ENCODE measurements at places on chromosomes 1 and 21.

DNA sequence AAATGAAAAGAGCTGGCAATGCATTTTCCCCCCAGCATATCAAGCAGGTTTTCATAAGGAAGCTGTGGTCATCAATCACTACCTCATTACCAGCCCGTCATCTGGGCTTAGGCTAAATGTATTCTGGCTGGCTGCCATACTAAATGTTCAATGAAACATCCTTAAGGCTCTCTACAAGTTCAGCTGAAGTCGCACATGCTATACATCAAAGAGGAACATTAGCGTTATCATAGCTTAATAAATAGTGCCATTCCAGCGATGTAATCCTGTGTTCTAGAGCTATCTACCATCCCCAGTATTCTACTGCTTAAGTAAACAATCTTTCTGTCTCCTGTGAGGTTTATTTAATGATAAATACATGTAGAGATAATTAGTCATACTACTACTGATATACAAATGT is 288.8 kb downstream of the DPYD start:
- DNase-seq, result peak; percentile 27

GRCh38 chr1:41102653-41103052 is 81.1 kb upstream of the SLFNL1 start:
- DNase-seq, result no peak

DNA sequence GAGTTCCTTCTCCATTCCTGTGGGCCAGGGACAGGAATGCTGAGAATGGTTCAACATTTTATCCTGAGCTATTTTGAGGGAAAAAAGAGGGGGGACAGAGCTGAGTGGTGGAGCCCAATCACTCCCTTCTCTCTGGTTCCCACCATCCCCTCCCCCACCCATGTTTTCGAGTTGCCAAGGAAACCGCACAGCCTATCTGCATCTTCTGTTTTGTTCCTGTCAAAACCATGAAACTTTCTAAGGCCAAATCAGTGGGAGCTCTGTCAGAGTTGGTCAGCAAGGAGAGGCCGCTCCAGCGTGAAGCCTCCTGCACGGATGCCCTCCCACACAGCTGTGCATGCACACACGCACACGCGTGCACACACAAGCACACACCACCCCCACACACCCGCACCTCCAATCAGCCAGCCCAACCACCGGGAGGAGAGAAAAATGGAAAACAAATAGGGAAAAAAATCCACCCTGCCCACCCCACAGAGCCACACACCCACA is 54.5 kb upstream of the ATP2B4 start:
- no peak for DNase-seq

- DNase-seq, result no peak
These were observed 104.4 kb upstream of the KCNK1 start for GRCh38 chr1:233509526-233509925.

DNA sequence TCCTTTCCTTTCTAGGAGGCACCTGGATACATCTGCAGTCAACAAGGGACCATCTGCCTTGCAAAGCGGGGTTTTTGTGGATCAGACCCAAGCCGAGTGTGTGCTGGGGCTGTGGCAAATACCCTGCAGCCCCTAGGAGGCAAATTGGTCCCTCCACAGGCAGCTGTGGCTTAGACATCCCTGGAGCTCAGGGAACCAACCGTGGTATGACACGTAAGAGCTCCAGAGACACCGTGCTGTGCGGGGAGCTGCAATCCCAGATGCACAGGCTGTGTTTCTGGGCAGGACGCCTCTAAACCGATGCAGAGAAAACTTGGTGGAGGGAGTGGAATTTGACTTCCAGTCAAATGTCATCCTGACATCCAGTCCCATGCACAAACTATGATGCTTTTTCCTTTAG is 141.5 kb downstream of the KAZN start:
- no peak for DNase-seq

DNA sequence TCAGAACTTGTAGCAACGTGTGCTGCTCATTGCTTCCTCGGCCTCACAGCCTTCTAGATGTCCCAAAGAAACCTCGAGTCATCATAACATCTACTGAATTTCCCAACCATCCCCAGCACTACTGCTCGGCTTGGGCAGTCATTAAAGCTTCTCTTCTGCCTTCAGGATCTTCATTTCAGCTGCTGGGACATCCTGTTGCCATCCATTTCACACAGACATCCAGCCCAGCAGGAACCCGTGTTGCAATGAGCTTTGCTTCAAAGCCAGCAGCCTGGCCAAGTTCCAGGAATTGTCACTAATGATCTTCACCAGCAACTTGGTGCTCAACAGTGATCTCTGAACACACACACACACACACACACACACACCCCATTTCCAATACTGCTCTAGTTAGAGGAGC is 18.5 kb downstream of the WLS start:
- no peak for DNase-seq
